AG20443 (cell line): ENCODE measurements at places on chromosomes 3 and 15.

- DNase-seq, result no peak
Measured at GRCh38 chr15:91517491-91518200, 335.9 kb upstream of the SLCO3A1 start.

DNA sequence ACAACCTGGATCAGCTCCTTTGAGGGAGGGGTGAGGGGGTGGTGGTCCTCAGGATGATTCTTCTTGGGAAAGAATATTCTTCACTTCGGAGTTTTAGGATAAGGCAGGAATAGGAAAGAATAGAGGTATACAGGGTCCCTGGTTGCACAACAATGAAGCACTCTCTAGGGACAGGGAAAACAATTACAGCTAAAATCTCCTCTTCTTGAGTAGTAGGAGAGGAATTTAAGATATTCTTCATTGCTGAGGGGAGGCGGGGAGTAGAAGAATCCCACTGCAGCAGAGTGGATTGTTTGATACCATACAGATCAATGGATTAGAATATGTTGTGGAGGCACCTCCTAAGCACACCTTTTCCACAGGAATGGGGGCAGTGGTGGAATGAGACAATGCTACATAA lies 20.5 kb downstream of the SLC9C1 start:
- DNase-seq, result no peak

GRCh38 chr15:42623951-42624350 lies 48.5 kb downstream of the STARD9 start:
- DNase-seq, result no peak

DNA sequence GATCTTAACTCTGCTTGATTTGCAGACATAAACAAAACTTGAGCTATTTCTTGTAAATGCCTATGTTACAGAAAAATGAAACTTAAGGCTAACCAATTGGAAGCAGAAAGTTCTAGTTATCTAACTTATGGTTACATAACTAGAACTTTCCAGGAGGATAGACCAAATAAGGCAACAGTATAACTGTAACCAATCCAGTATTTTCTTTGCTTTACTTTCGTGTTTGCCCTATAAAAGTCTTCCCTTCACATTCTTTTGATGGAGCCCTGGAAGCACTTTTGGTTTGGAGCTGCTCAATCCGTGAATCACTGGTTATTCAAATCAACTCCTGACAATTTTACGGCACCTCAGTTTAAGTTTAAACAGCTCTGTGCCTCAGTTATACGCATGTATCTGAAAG lies 164.6 kb downstream of the SUCLG2 start:
- peak; percentile 17 for DNase-seq

- no peak for DNase-seq
Measured at GRCh38 chr3:25009665-25010064, 418.4 kb upstream of the RARB start.

GRCh38 chr15:46489276-46489675 lies 854.4 kb downstream of the SQOR start:
- no peak for DNase-seq

GRCh38 chr3:94522488-94522887 lies 459.6 kb downstream of the NSUN3 start:
- DNase-seq, result no peak

DNA sequence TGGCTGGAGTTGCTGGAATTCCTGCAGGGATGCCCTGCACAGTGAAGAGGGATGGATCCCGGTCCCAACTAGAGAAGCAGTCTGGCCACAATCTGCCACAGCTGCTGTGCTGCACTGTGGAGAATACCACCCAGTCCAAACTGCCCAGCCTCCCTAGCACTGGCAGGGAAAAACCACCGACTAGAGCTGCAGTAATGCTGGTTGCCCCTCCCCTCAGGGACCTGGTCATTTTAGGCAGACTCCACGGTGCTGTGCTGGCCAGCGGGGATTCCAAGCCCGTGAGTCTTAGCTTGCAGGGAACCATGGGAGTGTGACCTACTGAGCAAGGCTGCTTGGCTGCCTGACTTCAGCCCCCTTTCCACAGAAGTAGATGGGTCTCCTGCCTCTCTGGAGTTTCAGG lies 478.0 kb upstream of the ATP11B start:
- no peak for DNase-seq

- no peak for DNase-seq
Measured at GRCh38 chr15:96369825-96370621, 39.5 kb downstream of the NR2F2 start.

DNA sequence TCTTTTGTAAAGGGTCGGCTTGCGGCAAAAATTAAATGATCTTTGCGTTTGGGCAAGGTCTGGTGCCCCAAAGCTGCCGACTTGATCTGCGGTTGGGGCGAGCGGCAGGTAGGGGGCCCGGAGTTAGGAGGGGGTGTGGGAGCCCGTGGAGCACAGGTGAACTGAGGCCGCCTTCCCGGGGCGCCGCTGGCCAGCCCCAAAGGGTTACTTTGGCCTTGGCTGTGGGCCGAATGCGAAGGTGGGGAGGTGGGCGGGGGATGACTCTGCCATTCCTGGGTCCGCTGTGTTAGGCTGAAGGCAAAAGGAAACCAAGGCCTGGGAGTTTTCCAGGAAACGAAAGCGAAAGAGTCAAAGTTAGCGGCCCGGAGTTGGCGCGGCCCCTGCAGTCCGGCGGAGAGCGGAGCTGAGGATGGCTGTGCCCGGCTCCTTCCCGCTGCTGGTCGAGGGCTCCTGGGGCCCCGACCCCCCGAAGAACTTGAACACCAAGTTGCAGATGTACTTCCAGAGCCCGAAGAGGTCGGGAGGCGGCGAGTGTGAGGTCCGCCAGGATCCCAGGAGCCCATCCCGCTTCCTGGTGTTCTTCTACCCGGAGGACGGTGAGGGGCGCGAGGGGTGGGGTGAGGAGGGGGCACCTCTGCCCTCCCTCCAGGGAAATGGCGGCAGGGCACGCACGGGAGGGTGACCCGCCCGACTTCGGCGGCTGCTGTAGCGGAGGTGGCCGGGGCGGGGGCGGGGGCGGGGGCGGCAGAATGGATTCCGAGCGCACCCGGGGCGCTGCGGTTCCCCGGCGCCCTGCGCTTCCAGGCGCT lies at the start of gene PARP14:
Gene PARP14 (plus strand): TSS at position 365 of the 809 bp plus-strand sequence. CDS start 45 bp downstream, at position 410.
- peak; percentile 80 for DNase-seq

DNA sequence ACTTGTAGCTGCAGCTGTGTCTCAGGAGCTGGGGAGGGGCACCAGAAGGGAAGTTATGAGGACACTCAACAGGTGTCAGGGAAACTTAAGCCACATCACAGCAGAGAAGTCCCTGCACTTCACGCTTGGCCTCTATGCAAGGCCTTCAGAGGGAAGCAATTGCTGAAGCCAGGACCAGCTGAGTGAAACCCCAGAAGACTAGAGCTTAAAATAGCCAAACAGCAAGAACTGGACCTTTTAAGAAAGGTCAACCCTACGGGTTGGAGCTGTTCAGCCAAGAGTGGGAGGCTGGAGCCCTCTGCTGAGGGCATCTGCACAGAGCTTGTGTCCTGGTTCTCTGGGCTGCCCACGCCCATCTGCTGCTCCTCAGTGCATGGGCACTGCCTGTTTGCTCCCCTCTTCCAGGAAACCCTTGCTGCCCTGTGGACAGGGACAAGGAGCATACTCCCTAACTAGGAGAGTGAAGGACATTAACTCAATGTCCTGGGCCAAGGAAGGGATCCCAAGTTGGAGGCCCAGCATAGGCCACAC lies 3.9 kb upstream of the GRAMD2A start:
- DNase-seq, result no peak

GRCh38 chr3:16280671-16281070 lies 15.7 kb downstream of the OXNAD1 start:
- no peak for DNase-seq

- DNase-seq, result no peak
Measured at GRCh38 chr3:15659254-15659975, 57.9 kb downstream of the BTD start.

- DNase-seq, result no peak
Measured at GRCh38 chr3:124395584-124396338, 334.5 kb upstream of the UMPS start.

DNA sequence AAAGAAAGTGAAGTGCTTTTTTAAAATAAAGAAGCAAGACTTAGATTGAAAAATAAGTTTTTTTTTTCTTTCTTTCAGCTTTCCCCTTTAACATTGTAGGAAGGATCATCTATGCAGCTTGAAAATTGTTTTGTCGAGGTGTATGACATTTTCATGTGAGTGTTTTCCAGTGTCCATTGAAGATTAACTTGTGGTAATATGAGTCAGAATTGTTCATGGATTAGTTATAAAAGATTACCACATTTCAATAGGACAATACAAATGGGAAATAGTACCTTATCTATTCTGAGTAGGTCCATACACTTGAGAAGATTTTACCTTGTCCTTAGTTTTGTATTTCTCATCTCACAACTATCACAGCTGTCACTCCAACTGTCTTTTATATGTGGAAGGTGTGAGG lies 1234.7 kb downstream of the NSUN3 start:
- no peak for DNase-seq

DNA sequence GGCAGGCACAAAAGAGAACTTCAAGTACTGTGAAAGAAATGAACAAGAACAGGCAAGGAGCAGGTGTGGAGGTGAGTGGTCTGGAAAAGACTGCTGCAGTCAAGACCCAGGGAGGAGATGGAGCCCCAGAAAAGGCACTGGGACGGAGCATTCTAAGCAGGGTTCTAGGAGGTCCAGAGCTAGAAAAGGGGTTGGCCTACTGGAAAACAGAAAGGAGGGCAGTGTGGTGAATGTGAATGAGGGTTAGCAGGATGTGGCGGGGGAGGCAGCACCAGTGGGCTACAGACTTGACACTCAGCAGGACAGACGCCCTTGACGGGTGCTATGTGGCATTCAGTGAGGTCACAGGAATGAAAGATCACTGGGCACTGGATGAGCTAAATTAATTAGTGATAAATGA lies 75.7 kb downstream of the SENP2 start:
- no peak for DNase-seq

DNA sequence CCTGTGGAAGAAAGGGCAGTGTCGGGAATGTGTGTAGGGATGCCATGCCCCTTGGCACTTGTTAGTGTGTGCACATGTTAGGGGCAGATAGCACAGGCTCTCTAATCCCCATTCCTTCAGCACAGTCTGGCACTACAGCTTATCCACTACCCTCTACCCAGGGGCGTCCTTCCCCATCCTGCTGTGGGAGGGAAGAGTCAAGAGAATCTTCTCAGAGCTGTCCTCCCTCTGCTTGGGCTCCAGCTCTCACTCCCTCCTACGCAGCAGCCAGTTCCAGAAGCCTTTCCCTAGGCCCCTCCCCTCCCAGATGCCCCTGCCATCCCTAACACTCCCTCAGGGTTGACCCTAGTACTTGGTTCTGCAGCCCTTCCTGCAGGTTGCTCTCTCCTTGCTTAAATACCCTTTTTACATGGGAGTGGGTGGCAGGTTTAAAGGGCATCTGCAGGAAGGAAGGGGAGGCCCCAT lies 815 bp upstream of the GRM2 start:
- no peak for DNase-seq

GRCh38 chr15:68325726-68326125 lies 48.2 kb downstream of the FEM1B start:
- no peak for DNase-seq

GRCh38 chr15:78767331-78767951 lies 43.8 kb downstream of the ADAMTS7 start:
- no peak for DNase-seq

GRCh38 chr3:20322085-20322484 lies 136.1 kb upstream of the SGO1 start:
- no peak for DNase-seq

DNA sequence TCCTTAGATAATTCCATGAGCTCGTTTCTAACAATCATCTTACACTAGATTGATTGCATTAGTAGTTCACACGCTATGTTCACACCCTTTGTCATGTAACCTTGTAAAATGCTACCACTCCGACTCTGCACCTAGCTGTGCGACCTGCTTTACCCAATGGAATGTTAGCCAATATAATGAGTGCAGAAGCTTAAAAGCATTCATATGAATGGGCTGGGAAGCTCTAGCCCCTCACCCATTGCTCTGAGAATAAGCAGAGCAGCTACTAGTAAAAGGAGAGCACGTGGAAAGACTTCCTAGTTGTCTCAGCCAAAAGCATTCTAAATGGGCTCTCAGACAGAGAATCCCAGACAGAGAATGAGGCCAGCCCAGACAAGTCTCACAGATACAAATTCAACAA lies 410.6 kb upstream of the UBE2E2 start:
- DNase-seq, result no peak

DNA sequence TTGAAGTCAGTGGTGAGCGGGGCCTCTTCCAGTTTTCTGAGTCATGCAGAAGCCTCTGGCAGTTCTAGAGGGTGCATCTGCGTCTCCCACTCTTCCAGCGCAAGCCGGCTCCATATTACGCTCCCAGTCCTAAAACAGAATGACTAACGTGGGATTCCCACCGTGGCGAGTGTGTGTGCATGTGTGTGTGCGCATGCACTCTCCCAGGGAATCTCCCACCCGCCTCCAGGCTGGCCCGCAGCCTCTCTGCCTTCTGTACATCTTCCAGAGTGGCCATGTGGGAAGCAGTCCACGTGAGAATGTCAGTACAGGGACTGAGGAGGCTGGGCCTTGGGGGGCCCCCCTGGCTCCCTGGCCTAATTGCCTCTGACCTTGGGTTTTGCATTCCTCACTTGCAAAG lies 87.7 kb downstream of the LSM3 start:
- DNase-seq, result peak; percentile 88

- no peak for DNase-seq
Measured at GRCh38 chr3:34858067-34858660, 781.2 kb upstream of the ARPP21 start.

GRCh38 chr15:75943246-75943645 lies 39.6 kb downstream of the FBXO22 start:
- DNase-seq, result no peak

- no peak for DNase-seq
Measured at GRCh38 chr3:155782390-155782953, 23.6 kb downstream of the C3orf33 start.

- no peak for DNase-seq
Measured at GRCh38 chr15:29669823-29670222, 152.4 kb downstream of the TJP1 start.

- DNase-seq, result no peak
Measured at GRCh38 chr3:94121161-94121560, 58.3 kb downstream of the NSUN3 start.

GRCh38 chr15:101723171-101723873 lies 951 bp downstream of the TARS3 start:
- peak; percentile 32 for DNase-seq

DNA sequence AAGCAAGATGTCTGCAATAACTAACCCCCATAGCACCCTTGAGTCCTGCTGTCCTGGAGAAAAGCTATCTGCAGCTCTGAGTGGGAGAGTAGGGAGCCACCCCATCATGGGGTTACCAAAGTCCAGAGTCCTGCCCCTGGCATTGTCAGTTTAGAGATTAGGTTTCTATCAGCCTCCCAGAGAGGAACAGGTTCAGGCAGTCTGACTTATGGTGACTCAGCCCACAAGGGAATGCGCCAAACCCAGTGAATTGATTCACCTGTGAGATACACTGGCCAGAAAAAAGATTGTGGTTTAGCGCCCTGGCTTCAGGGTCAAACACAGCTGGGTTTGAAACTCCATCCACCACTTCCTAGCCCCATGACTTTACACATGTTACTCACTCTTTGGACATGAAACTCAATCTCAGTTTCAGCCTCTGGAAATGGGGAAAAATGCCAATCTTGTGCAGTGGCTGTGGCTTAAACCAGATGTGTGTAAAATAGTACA lies 263.6 kb upstream of the HES1 start:
- peak; percentile 70 for DNase-seq

GRCh38 chr3:159977295-159977694 lies 11.3 kb upstream of the IL12A start:
- no peak for DNase-seq
